ENCODE measurements at places on chromosomes 5 and 9.

GRCh38 chr5:38265546-38266179, 7.3 kb downstream of the EGFLAM start:
- DNase-seq: peak; percentile 7

DNA sequence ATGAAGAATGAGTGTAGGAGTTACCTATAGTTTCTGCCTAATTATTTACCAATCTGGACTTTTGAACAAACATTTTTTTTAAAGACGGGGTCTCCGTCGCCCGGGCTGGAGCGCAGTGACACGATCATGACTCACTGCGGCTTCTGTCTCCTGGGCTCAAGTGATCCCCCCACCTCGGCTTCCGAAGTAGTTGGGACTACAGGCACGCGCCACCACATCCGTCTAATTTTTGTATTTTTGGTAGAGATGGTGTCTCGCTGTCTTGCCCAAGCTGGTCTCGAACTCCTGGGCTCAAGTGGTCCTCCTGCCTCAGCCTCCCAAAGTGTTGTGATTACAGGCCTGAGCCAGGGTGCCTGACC, 1.5 kb downstream of the CTNNA1 start:
- DNase-seq: no peak

DNA sequence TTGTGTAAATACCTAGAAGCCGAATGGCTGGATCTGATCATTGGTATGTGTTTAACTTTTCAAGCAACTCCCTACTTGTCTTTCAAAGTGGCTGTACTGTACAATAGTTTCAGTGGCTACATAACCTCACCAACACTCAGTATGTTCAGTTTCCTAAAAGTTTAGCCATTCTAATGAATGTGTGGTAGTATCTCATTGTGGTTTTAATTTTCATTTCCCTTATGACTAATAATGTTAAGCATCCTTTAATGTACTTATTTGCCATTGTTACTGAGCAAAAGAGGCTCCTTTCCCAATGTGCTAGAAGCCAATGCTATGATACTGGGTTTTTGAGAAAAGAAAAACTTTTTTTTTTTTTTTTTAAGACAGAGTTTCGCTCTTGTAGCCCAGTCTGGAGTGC, 27.8 kb upstream of the ALDOB start:
- DNase-seq: no peak

- no peak for DNase-seq
Measured at GRCh38 chr9:124551472-124552272, 44.5 kb upstream of the NR5A1 start.

- peak; percentile 8 for DNase-seq
Measured at GRCh38 chr5:7827610-7828009, 23.3 kb downstream of the CFAP90 start.

DNA sequence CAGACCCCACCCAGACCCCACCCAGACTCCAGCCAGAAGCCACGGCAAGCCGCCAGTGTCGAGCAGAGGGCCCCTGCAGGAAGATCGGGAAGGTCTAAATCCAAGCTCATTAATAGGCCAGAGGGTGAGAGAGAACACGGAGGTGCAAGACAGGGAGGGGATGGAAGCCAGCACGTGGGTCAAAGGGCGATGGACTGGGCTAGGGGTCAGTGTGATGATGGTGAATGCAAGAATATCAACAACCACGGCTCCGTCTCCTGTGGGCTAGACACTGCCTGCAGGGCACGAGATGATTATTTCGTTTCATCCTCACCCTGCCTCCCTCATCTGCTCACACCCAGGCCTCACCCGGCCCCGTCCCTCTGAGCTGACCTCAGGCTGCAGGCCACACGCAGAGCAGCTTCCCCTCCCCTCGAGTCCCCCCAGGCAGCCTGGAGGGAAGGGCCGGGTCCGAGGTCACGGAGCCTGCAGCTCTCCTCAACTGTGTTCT, 122.0 kb downstream of the COL23A1 start:
- DNase-seq: no peak

DNA sequence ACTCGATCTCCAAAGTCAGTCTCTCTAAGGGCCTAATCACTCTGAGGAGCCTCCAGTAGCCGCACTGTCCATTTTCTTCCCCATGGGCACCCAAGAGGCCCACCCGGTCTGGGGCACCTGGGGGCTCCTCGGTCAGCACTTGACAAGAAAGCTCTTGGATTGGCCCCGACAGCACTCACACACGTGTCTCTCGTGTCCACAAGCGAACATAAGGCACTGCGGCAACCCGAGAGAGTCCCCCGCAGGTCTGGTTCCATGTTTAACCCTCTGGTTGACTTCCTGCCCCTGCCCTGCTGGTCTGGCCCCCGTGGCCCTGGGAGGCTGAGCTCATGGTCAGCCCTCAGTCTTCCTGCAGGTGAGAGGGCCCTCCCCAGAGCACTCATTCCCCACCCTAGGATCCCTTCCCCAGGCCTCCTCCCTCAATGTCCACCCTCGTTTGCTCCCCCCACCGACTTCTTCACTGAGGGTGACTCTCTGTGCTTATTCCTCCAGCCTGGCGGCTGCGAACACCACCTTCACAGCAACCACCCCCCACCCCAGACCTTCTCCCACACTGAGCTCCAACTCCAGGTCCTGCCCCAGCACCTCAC, 16.3 kb upstream of the LRRC14B start:
- DNase-seq: no peak

- no peak for DNase-seq
Measured at GRCh38 chr9:115673599-115673998, 480.0 kb upstream of the PAPPA start.

- no peak for DNase-seq
Measured at GRCh38 chr5:36899860-36900259, 23.3 kb downstream of the NIPBL start.

- DNase-seq: no peak
Measured at GRCh38 chr5:68028131-68028727, 187.3 kb upstream of the PIK3R1 start.

- peak; percentile 96 for DNase-seq
Measured at GRCh38 chr5:143554187-143554717, 150.8 kb upstream of the NR3C1 start.

DNA sequence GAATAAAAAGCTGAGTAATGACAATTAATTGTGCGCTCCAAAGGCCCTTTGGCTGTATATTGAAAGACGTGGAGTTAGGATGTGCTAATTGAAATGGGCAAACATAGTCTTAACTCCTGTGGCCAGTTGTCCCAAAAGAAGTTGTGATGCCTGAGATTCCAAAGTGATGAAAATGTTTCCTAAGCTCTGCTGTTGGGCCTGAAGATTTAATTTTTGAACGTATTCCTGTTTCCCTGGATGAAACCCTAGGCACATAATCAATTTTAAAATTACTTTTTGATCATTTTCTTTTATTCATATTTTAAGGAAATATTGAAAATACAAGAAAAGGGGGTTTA, 87.9 kb downstream of the PRDM6 start:
- no peak for DNase-seq

GRCh38 chr5:82905986-82906385, 171.2 kb downstream of the TMEM167A start:
- no peak for DNase-seq

- no peak for DNase-seq
Measured at GRCh38 chr5:40277161-40277906, 402.4 kb upstream of the PTGER4 start.

- no peak for DNase-seq
Measured at GRCh38 chr9:131105952-131106351, 9.6 kb downstream of the AIF1L start.

DNA sequence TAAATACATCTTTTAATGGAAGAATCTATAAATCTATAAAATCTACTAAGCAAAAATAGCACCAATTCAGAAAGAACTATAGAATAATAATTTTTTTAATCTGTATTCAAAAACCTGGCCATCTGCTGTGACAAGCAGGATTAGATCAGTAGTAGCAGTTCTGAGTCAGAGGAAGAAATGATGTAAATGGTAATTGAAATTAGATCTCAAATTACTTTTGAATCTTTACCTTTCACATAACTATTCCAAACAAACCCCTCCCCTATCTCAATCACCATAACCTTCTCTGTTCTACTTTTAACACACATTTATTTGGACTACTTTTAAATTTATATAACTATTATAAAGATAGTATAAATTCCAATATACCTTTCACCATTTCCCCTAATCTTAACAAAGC, 727.8 kb upstream of the FAM174A start:
- no peak for DNase-seq

GRCh38 chr5:117357886-117358285, 783.3 kb upstream of the SEMA6A start:
- no peak for DNase-seq

DNA sequence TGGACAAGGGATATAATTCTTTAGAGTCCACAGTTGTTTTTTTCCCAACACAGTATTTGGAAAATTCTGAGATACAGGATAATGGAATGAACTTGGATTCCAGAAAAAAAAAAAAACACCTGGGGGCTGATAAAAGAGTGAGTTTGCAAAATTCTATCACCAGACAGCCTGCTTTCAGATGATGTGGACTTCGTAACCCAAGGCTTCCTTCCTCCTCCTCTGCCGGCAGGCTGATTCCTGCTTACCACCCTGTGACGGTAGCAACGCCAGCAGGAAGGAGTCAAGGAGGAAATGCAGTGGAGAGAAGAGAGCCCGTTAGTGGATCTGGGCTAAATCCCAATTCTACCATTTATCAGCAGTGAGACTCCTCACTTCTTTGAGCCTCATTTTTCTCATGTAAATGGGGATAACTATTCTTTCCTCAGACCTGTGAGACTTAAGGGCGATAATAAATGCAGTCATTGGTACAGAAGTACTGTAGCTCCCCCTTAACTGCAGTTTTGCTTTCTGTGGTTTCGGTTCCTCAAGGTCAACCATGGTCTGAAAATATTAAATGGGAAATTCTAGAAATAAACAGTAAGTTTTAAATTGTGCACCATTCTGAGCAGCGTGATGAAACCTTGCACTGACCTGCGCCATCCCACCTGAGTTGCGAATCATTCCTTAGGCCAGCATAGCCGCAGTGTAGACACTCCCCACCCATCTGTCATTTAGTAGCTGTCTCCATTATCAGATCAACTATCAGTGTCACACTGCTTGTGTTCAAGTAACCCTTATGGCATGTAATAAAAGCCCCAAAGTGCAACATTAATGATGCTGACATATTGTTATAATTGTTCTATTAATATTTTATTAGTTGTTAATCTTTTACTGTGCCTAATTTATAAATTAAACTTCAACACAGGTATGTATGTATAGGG, 71.4 kb downstream of the DCP2 start:
- DNase-seq: no peak

- no peak for DNase-seq
Measured at GRCh38 chr5:120083851-120084542, 380.1 kb upstream of the PRR16 start.

GRCh38 chr5:15285901-15286583, 213.9 kb upstream of the FBXL7 start:
- DNase-seq: no peak

GRCh38 chr5:72507231-72507906, at the start of gene ZNF366:
ZNF366 (minus strand) TSS chr5:72507410; CDS start chr5:72461496, 45,914 bp downstream.
- DNase-seq: no peak

DNA sequence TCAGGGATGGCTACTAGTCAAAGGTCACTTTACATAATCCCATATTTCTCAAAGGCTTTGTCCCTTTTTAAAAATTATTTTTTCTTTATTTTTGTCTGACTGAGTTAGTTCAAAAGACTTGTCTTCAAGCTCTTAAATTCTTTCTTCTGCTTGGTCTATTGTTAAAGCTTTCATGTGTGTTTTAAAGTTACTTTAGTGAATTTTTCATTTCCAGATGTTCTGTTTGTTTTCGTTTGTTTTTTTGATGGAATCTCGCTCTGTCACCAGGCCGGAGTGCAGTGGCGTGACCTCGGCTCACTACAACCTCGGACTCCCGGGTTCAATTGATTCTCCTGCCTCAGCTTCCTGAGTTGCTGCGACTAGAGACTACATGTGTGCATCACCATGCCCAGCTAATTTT, 55.0 kb upstream of the SNCAIP start:
- DNase-seq: no peak

GRCh38 chr5:135081240-135081639, 47.2 kb upstream of the PITX1 start:
- DNase-seq: no peak

DNA sequence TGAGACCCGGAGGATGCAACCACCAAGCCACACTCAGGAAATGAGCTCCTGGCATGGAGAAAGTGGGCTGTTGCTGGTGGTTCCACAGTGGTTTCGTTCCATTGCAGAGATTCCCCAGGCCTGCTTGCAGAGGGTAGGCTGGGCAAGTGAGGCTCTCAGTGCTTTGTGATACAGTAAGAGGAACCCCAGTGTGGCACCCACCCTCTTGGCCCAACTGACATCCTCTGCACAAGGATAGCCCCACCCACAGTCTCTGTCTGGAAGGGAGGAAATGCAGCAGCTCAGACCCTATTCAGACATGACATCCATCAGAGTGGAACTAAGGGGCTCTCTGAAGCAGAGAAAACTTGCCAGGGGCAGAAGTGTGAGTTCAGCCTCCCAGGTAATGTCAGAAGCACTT, 69.6 kb upstream of the FSTL4 start:
- DNase-seq: no peak

GRCh38 chr9:14993061-14993800, 83.0 kb upstream of the FREM1 start:
- DNase-seq: peak; percentile 2

GRCh38 chr5:41465493-41466171, 44.8 kb downstream of the PLCXD3 start:
- DNase-seq: no peak

- no peak for DNase-seq
Measured at GRCh38 chr9:34989946-34990635, 546 bp downstream of the DNAJB5 start.

- DNase-seq: no peak
Measured at GRCh38 chr5:135216471-135217343, 182.3 kb downstream of the MACROH2A1 start.

DNA sequence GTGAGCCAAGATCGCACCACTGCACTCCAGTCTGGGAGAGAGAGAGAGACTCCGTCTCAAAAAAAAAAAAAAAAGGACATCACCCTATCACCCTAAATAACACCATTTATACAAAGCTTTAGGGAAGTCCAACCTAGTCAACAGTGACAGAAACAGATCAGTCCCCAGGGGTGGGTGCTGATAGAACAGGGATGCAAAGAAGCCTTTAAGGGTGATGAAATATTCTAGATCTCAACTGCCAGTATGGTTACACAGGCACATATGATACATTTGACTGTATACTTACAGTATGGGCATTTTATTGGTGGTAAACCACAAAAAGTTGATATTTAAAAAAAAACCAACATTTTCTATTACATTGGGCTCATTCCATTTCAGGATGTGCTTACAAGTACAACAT, 4.8 kb downstream of the RETREG1 start:
- DNase-seq: no peak

GRCh38 chr5:180117000-180117725, 45.6 kb upstream of the RNF130 start:
- DNase-seq: no peak

DNA sequence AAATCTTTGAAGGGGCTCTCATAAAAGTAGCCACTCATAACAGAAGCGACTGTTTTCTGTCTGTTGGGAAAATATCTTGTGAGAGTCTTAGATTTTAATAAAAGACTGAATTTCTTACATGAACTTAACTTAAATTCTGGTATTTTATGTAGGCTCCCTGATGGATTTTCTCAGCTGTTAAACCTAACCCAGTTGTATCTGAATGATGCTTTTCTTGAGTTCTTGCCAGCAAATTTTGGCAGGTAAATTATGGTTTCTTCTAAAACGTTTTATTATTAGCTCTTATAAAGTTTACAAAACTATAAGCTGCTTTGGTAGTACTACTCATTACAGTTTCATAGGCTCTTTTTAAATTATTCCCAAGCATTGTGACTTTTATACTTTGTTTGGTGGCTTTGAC, 87.0 kb downstream of the ERBIN start:
- DNase-seq: no peak
